NCI-H774 (cell line): ENCODE measurements at places on chromosomes 16 and 17.
A peak's percentile ranks its signal among the peaks of the same experiment; 100 is the strongest.

DNA sequence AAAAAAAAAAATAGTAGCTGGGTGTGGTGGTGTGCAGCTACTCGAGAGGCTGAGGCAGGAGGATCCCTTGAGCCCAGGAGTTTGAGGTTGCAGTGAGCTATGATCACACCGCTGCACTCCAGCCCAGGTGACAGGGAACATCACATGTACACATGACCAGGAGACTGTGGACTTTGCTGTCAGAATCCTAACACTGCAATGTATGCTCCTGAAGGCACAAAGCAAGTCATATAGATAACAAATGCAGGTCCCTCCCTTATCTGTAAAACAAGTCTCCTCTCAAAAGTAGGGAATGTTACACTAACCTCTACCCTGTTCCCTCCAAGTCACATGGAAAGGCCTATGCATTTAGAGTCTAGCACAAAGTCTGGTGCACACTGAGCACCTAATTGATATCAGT, 48.5 kb downstream of the ARHGAP17 start:
- DNase-seq: no peak

- no peak for DNase-seq
Observed at GRCh38 chr16:1058216-1058615, 14.3 kb upstream of the SSTR5 start.

- DNase-seq: no peak
Observed at GRCh38 chr17:30352240-30352814, 18.5 kb upstream of the TMIGD1 start.

DNA sequence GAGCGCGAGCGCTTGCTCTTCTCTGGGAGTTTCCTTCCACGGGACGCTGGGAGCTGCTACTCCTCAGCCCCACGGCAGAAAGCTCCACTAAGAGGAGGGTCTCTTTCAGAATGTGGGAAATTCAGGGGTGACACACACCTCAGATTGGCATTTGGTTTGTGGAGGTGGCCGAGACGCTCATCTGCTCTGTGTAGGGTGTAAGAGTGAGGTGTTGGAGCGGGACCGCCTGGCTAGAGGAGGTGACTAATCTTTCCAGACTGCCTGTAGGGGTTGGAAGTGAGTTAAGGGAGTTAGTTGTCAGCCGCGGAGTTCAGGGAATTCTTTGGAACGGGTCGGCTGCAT, 735 bp downstream of the PSMD11 start:
- no peak for DNase-seq

DNA sequence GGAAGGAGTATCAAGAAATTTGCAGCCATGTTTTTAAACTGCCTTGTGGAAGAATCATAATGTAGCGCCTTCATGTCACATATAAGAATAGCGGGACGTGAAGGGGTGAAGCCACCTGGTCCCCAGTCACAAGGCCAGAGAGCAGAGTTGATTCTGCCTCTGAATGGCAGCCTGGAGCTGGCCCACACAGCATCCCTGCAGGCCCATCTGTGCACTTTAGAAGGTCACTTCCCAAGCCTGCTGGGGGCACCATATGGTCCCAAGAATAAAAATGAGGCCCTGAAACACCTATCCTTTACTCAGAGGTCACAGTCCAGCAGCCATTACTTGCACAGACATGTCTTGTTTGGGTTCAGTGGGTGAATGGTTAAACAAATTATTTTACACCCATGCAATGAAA, 15.0 kb downstream of the CD300E start:
- no peak for DNase-seq

DNA sequence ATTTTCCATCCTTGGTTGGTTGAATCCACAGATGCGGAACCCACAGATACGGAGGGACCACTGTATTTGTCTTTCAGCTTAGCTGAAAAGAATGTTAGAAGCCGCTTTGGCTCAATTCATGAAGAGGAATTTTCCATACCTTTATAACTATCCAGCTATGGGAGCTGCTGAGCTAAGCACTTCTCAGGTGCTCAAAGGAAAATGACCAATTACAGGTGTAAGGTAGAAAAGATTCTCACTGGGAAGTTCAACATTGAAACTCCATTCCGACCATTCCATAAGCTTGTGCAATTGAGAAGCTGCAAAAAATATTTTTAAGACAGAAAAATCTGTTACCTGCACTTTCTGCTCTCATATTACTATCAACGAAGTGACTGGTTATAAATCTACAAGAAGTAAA, 2.7 kb downstream of the AHSP start:
- no peak for DNase-seq

DNA sequence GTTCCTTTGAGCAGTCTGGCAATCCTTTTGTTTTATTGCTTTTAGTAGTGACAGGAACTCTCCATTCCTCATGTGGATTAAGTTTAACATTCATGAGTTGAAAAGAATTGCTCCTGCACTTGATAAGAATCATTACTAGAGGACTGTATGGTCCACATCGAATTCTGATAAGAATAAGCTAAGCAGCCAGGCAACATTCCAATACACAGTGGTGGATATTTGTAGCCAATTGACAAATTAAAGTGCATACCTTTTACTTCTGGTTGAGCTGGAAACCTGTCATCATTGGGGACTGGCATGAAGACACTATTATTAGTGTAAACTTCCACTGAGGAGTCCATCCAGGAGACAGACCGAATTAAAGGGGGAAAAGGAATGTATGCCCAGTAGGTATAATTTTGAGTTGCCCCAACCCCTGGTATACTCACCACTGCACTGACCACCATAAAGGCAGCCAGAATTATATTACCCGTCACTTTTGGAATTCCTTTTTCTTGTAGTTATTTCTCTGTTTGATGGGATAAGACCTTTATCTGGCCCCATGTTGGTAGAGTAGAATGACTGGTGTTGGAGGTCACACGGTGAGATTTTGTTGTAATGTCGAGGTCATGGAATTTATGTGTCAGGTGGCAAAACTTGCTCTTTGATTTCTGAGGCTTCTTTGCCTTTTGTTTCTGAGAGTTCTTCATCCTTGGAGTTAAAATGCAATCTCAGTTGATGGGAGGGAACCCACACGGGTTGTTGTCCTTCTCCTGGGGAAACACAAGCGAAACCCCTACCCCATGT, 72.1 kb upstream of the ARL4D start:
- DNase-seq: no peak

GRCh38 chr17:67365738-67366192, 612 bp downstream of the PSMD12 start:
- no peak for DNase-seq

- DNase-seq: no peak
Observed at GRCh38 chr16:83147244-83147643, 520.5 kb downstream of the CDH13 start.

DNA sequence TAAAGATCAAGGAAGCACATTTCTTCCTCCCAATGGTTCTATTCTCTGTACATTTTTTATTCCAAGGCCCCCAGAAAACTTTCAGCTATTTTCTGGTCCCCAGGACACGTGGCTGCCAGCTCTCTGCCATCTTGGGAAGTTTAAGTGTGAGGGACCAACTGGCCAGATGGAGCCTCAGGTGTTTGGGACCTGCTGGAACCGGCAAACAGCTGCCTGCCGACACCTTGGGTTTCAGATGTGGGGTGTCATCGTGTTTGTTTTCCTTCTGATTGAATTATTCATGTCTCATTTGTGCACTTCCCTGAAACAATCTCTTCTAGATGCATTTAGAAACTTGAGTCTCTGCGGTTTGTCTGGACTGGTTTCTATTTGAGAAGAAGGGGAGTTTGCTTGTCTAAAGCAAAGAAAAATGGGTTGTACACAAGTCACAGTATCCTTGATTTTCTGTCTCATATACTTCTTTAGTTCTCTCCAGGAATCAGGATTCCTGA, 386.5 kb downstream of the SLC39A11 start:
- no peak for DNase-seq

DNA sequence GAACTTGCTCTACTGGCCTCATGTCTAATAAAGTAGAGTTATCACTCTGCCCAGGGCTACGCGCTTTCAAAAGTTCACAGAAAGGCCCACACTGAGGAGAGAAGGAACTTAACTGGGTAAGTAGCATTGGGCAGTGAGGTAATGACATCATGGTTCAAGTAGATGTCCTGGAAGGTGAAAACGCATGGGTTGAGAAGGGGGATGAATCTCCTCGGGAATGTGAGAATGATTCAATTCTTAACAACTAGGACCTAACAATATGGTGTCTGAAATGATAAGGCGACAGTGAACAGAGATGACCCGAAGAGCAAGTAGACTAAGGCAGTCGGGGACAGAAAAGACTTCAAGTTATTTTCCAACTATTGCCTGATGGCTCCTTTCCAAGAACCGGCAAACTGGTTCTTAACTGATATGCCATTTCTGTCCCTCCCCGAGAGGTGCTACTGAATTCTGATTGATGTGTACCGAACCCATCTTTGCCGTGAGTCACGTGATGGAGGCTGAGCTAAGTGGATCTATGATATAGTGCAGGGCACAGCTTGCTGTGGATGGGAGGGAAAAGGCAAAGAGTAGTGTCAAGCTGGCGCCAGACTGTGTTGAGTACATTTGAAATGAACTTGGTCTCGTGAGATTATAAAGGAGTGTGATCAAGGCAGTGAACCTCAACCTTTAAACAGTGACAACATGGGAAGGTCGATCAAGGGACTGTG, 44.1 kb downstream of the MARCHF10 start:
- DNase-seq: no peak

- no peak for DNase-seq
Observed at GRCh38 chr16:1035066-1035415, 37.5 kb upstream of the SSTR5 start.

DNA sequence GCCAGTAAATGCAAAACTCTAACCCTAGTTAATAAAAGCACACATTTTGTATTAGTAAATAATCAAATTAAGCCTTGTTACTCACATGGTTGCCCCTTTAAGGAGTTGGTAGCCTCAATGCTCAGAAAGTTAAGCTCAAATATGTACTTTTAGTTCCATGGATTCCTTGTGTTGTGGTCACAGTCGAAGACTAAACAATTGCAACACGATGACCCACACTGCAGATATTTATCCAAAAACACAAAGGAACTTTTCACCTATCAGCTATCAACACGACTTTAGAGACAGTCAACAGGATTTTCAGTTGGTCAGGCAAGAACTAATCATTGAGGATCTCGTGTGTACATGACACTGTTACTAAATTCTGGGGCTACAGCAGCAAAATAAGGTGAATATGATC, 47.4 kb upstream of the NUDT7 start:
- no peak for DNase-seq

DNA sequence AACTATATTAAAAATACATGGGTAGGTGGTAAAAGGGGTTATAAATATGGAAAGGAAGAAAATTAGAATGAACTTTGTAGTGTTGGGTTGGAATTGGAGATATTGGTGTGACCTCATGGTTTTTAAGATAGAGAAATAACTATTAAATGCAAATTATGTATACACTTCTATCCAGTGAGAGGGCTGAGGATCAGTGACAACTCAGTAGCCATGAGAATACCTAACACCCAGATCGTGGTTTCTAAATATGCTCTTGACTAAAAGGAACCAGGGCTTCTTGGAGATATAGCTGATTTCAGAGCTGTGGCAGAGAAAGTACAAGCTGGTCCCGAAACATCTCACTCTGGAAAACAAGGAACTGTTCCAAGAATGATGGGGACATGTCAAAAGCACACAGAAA, 44.4 kb downstream of the SLC6A4 start:
- no peak for DNase-seq

DNA sequence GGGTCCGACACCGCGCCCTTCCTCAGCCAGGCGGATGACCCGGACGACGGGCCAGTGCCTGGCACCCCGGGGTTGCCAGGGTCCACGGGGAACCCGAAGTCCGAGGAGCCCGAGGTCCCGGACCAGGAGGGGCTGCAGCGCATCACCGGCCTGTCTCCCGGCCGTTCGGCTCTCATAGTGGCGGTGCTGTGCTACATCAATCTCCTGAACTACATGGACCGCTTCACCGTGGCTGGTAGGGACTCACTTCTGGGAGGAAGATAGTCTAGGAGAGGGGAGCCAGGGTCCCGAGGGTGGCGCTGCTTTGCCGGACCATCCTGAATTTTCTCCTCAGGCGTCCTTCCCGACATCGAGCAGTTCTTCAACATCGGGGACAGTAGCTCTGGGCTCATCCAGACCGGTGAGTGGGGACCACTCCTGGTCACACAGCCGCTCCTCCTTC, 601 bp downstream of the SPNS1 start:
- DNase-seq: no peak

GRCh38 chr16:27449434-27450195, 47.6 kb downstream of the IL21R start:
- no peak for DNase-seq

- peak; percentile 23 for DNase-seq
Observed at GRCh38 chr17:74119965-74120364, 83.5 kb upstream of the RPL38 start.

DNA sequence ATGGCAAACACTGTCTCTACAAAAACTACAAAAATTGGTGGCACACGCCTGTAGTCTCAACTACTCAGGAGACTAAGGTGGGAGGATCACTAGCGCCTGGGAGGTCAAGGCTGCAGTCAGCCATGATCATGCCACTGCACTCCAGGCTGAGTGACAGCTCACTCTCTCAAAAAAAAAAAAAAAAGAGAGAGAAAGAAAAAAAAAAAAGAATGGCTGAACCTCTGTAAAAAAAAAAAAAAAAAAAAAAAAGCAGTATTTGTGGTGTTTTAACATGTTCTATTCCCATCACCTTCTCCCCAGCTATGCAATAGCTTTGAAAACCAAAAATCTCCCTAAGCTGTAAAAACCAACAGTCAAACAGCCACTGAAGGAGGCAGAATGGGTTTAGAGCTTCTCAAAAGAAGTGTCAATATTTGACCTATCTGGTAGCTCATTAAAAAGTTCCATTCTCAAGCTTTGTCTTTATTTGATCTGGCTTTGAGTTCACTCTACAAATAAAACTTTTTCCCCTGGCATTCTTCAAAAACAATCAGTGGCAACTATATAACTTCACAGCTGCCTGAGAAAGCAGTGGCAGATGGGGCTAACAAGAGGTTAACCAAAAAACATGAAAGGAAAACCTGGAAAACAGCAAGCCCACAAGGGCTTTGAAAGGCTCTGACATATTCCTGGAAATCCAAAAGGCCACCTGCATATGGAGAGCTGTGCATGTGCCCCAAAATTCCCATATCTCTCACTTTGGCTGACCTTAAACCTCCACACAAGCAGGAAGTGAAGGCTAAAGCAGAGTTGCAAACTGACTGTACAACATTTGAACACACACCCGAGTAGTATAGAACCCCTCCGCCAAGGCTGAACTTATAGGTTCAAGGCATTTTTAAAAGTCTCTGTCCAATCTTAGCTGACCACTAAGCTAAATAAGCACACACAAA, 36.0 kb downstream of the USP32 start:
- DNase-seq: peak; percentile 59

DNA sequence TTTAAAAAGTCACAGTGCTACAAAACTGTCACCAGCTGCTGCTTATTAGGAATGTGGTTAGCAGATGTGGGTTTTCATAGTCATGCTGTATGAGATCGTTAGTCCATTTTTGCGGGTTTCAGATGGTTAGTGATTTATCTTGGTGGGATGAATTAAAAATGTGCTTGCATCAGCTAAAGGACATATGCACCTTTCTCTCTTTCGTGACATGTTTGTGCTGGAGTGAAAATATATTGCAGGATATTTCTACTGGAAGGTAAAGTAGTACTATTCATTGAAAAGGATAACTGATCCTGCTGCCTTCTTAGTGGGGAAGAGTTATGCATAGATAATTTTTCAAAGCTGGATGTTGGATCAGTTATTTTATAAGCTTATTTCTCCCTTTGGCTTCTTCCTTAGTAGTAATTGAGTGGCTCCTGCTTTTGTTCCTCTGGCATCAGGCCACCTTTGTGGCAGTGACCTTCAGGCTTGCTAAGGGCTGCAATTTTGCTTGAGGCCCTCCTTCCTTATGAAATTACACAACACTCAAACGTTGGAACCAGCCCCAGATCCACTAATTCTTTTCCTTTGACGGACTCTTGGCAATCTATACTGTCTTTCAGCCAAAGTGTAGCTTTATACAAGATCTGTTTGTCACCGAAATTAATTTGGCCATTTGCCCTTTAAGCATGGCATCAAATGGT, 7.5 kb upstream of the SNTB2 start:
- DNase-seq: no peak
